ENCODE measurements at places on chromosomes 5 and 9.

GRCh38 chr5:170278611-170279458, 18.7 kb downstream of the LCP2 start:
- peak; percentile 88 for DNase-seq

DNA sequence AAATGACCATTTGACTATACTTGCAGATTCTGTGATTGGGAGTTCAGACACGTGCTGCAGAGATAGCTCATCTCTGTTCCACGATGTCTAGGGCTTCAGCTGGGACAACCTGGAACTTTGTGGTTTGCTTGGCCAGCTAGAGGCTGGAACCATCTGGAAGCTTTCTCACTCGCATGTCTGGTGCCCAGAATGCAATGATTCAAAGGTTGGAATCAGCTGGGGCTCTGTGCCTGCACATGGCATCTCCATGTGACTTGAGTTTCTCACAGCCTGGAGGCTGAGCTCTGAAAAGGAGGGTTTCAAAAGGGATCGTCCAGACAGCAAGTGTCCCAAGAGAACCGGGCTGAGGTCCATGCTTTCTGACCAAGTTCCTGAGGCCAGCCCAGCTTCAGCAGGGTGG, 465.2 kb downstream of the GADD45G start:
- DNase-seq: no peak

DNA sequence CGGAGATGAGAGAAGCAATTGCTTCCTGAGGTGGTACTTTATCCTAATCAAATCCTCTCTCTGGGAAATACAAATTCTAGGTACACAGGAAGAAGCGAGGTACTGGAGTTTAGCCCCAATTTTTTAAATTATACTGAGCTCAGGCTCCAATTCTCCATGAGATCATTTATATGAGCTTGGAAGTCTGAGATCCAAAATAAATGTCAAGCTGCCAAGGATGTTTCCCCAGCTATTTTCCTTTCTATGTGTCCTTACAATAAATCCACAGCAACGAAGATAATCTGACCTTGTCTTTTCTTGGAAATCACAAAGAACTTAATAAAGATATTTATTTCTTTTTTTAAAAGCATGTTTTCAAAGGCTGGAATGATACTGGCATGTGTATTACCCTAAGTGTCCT, 597.3 kb downstream of the GABRG2 start:
- no peak for DNase-seq

GRCh38 chr5:72280581-72281069, 39.4 kb downstream of the MRPS27 start:
- DNase-seq: no peak

DNA sequence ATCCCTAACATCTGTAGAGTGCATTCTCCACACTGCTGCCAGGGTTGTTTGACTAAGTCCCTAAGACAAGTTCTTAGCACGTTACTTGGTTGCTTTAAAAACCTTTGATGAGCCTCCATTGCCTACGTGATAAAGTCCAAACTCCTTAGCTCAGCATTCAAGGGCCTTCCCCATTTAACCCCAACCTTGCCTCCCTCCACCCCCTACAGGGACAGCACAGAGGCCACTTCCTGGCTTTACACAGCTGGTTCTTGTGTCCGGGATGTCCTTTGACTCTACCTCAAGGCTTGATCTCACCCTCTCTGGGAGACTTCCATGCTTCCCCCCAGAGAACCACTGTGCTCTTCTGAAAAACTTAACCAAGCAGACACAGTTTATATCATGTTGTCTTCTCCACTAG, 29.4 kb downstream of the FAM240B start:
- DNase-seq: no peak

- DNase-seq: no peak
Observed at GRCh38 chr5:115124741-115125140, 45.0 kb downstream of the TRIM36 start.

GRCh38 chr5:6365142-6365976, 13.0 kb downstream of the MED10 start:
- no peak for DNase-seq

- DNase-seq: no peak
Observed at GRCh38 chr5:159645179-159645846, 271.0 kb upstream of the ADRA1B start.

GRCh38 chr5:64978546-64978945, 209.8 kb downstream of the CWC27 start:
- DNase-seq: no peak

GRCh38 chr5:96648593-96648992, 13.6 kb upstream of the CAST start:
- no peak for DNase-seq

DNA sequence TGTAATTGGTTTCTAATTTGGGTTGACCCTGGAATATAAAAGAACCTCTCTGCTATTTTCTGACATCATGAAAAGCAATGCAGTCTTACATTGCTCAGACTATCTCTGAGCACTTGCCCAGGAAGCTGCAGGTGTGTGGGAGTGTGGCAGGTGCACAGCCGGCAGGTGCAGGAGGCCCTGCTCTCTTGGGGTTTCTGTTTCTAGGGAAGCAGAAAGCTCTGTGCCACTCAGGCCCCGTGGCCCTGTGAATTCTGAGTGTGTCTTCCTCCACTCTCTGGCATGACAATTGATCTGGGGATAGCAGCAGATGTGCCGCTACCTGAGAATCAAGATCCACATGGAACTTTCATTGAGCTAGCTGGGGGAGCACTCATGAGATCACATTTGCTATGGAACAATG, 45.7 kb upstream of the IRX2 start:
- no peak for DNase-seq

GRCh38 chr9:27126670-27127069, 17.6 kb downstream of the TEK start:
- DNase-seq: no peak

GRCh38 chr5:127960270-127960691, 123.3 kb upstream of the SLC12A2 start:
- no peak for DNase-seq

- DNase-seq: no peak
Observed at GRCh38 chr5:154620411-154620810, 134.8 kb upstream of the LARP1 start.

- DNase-seq: peak; percentile 54
Observed at GRCh38 chr9:114898741-114899140, 31.6 kb downstream of the TNFSF8 start.

DNA sequence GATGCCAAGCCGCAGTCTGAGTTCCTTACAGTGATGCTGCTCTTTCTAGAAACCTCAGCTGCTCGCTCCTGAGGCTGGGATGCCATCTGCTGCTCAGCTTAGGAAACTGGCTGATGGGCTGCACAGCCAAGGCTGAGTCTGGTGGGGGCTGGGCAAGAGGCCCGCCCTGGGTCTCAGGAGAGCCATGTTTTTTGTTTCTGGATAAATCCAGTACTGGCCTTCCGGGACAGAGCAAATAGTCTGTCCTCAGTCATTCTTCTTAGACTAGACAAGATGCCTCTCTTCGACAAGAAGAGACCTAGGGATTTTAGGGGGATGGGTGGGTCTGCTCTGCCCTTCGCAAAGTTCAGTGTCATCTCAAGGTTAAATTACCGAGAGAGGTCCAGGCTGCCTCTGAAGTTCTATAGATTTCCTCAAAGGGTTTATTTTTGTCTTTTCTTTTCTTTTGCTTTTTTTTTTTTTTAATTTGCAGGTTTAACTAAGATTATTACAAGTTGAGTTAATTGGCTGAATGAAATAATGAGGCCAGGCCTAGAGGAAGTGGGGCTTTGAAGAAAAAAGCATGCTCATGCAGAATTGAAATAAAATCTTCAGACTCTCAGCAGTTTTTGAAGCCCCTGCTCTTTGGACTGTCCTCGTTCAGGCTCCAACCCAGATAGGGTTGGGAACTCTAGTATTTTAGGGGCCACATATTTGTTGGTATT, 30.6 kb upstream of the MATR3 start:
- peak; percentile 83 for DNase-seq

GRCh38 chr5:173486355-173487225, 129.9 kb downstream of the BOD1 start:
- DNase-seq: no peak

- no peak for DNase-seq
Observed at GRCh38 chr5:117054911-117055310, 480.3 kb upstream of the SEMA6A start.

GRCh38 chr5:37197340-37198050, 51.7 kb downstream of the CPLANE1 start:
- peak; percentile 56 for DNase-seq

- no peak for DNase-seq
Observed at GRCh38 chr5:50702615-50703366, 36.4 kb downstream of the PARP8 start.

Data from GM12865 (cell line).